ENCODE measurements at places on chromosomes 4 and X. TPM values are rescaled to one million over a fixed set of nuclear protein-coding genes. Genes with fewer than 3 reads are reported as not detected.
A peak's percentile ranks its signal among the peaks of the same experiment; 100 is the strongest.

- peak; percentile 72 for DNase-seq
Measured at GRCh38 chr4:102344954-102345794, at the start of gene SLC39A8. Gene SLC39A8, minus strand, starts transcription at chr4:102345482. Its CDS starts 820 bp downstream, at chr4:102344662.

DNA sequence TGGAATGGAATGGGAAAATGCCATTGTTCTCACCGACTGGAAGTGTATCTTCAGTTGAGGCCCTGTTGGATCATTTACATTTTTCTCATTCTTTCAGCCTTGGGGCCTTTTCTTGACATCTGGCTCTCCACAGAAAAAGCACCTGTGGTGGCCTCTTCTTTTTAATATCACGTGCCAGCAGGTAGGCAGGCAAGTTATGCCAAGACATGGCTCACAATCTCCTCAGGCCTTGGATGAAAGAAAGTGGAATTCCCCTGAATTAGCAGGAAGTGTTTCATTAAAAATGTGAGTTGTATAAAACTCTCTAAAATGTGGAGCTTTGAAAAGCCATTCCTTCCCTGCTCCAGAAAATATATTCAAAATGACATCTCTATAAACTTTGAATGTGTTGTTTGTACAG is 122.1 kb downstream of the FRAS1 start:
- DNase-seq: no peak

- DNase-seq: no peak
Measured at GRCh38 chr4:140426610-140427105, 790 bp downstream of the CLGN start.

DNA sequence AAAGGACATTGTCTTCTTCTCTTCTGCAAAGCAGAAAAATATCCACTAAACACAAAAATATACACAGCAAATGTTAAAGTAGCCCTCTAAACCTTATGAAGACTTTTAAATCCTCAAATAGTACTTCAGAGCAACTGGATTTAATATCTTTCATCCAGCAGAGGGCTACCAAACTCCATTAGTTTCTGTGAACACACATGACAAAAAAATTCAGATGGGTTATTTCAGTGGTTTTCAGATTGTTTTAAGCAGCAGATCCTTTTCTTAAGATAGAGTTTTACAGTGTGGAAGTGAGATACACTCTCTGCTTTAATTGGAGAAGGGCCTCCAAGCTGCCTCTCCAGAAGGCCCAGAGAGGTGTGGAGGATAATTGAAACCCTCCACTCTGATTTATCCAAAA is 56.7 kb downstream of the ANK2 start:
- peak; percentile 13 for DNase-seq

DNA sequence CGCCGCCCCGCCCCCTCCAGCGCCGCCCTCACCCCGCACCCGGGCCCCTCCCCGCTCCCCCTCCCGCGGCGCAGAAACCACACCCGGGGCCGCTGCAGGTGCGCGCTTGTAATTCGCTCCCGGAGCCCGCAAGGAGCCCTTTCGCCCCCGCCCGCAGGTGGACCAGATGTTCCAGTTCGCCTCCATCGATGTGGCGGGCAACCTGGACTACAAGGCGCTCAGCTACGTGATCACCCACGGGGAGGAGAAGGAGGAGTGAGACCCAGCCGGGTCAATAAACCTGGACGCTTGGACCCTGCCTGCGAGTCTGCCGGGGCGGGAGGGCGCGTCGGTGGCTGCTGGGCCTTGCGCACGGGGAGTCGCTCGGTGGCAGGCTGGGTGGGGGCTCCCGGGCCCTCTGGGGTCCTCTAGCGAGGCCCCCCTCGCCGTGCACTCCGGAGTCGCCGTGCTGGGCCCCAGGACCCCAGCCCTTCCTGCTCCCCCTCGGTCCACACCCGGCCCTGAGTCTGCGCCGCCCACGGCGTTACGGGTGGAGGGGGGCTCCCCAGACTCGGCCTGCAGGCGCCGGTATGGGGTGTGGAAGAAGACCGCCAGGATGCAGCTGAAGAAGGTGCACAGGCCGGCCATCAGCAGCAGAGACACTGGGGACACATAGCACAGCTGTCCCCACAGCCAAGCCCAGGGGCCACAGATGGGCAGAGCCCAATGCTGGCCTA is 7.1 kb downstream of the SLC49A3 start:
- no peak for DNase-seq

DNA sequence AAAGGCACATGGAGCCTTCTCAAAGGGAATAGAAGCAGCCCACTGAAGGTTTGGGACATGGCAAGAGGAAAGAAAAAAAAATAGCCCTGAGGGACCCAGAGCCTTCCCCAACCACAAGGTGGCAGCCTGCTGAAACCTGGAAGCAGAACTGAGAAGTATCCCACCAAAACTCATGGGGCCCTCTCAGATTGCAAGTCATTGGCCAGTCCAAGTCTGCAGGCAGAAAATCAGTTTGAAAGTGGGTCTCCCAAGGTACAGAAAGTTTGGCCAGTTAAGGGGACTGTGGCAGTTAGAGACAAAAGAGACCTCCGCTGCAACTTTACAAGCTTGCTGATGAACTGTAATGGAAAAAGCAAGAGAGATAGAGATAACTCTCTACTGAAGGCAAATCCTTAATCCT is 155.8 kb downstream of the ANTXR2 start:
- DNase-seq: no peak

ASB12 gene
- 0.60 TPM for polyA plus RNA-seq

HTR2C gene
- polyA plus RNA-seq: 0.15 TPM

N4BP2 gene
- polyA plus RNA-seq: 9.6 TPM

Measured in right lung (tissue), 10 donors.